ENCODE measurements at places on chromosomes 5 and 9.

GRCh38 chr5:17916446-17916845, 282.2 kb downstream of the TAF11L14 start:
- DNase-seq = no peak

DNA sequence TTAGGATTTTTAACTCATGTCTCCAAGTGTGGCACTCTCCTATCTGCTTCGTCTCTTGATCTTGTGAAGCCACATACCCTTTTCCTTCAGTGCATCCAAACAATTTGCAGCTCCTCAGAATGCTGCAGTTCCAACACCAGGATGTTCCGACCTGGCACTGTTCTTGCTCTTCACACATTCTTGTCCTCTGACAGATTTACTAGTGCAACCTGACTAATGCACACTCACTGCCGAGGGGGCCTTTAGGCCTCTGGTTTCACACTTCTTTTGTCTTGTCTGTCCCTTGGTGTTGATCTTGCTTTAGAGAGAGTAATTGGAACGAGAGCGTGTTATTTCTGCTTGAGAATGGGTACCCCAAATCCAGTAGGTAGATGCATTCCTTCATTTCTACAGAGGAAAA, 15.0 kb downstream of the ARHGAP26 start:
- DNase-seq = no peak

GRCh38 chr9:85884256-85884655, 56.7 kb upstream of the NAA35 start:
- DNase-seq = peak; percentile 0

GRCh38 chr9:134795446-134795845, 85.2 kb upstream of the FCN2 start:
- no peak for DNase-seq

DNA sequence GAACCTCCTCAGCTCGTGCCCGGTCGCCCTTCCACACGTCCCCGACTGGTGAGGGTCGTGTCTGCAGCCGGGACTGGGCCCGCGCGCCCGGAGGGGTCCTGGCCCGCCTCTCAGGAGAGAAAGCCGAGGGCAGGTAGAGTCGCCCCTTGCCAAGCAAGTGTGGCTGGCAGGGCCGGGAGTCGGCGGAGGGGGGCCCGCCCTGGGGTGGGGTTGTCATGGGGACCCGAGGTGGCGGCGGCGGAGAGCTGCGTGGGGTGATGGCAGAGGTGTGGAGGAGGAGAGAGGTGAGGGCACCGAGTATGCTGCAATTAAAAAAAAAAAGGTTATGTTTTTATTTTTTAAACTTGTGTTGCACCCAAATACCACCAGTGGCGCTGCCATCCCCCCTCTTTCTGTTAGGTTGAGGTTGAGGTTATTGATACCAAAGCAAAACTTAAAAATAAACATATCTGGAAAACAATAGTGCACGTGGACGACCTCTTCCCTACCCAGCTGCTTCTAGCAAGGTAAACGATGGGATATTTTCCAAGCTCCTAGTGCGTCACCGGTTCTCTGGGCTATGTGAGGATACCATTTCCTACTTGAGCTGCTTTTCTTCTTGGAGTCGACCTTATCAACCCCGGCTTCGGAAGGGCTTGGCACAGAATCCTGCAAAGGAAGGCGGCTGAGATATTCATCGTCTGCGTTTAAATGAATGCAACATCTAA, 660 bp downstream of the SCAMP1 start:
- DNase-seq = no peak

DNA sequence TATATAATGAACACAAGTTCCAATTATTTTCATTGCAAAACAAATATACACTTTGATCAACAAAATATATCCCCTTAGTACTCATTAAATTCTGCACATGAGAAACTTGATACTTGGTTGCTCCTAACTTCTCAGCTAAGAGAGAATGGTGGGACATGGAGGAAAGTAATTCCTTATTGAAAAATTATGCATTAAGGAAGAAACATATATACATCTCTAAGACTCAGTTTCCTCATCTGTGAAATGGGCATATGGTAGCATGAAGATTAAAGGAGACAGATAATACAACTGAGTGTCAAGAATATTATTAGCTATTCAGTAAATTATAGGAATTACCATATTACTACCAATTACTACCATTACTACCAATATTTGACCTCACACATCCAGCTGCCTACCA, 85.8 kb downstream of the CRB2 start:
- no peak for DNase-seq

DNA sequence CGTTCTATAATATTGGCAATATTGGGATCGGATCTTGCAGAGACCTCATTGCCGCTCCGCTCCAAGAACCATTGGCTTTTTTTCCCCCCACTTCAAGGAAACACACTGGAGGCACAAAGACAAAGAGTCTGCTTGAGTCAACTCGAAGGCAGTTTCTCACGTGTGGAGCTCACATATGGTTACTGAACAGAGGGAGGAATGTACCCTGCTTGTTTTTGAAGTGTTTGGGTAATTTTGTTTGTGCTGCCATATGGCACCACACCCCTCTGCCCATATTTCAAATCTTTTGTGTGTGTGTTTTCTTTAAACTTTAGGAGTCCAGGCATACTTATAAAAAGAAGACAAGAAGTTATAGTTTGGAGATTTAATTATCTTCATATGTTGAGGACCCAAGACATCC, 595.9 kb downstream of the DTWD2 start:
- DNase-seq = no peak

- no peak for DNase-seq
These were observed 117.9 kb upstream of the DAB2 start for GRCh38 chr5:39542511-39543285.

DNA sequence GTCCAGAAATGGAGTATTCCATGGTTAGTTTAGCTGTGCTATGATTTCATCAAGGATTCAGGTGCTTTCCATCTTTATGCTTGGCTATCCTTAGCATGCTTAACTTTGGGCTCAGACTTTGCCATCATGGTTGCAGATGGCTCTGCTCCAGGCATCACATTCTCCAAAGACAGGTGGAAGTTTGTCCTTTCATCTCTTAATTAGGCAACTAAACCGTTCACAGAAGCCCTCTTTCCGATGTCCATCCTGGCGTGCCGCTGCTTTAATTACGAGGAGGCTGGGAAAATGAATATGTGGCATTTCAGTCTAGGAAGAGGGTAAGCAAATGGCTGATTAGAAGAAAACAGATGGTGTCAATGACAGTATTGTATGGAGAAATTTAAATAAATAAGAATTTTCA, 24.5 kb upstream of the APC start:
- no peak for DNase-seq

DNA sequence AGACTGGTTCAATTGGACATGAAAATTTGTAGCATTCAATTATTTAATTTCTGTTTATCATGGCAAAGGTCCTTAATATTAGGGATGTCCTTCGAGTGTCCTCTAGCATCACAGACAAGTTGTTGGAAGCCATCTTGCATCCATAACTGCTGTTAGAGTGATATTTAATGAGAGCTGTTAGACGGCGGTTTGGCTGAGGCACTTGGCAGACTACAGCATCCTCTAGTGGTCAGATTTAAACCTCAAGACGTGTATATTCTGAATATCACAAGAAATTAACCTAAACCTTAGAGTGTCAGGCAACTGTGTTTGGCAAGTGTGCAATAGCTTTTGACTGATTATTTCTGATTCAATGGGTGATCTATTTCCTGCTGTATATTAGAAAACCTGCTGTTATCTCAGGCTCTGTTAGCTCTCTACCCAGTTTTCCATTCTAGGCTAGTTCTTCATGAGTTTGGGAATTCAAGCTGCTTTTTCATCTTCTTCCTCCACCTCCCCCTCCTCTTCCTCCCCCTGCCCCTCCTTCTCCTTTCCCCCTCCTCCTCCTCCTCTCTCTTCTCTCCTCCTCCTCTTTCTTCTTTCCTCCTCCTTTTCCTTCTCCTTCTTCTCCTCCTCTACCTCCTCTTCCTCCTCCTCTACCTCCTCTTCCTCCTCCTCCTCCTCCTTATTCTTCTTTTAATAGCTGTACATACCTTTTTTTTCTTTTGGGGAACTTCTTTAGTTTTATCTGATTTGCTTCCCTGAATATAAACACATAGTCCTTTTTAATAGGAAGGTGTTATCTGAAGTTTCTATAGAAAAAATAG, 8.6 kb downstream of the SPINK1 start:
- peak; percentile 38 for DNase-seq

GRCh38 chr9:71941998-71942567, 30.6 kb downstream of the C9orf85 start:
- DNase-seq = no peak

GRCh38 chr9:106077731-106078130, 383.4 kb downstream of the TMEM38B start:
- DNase-seq = no peak

DNA sequence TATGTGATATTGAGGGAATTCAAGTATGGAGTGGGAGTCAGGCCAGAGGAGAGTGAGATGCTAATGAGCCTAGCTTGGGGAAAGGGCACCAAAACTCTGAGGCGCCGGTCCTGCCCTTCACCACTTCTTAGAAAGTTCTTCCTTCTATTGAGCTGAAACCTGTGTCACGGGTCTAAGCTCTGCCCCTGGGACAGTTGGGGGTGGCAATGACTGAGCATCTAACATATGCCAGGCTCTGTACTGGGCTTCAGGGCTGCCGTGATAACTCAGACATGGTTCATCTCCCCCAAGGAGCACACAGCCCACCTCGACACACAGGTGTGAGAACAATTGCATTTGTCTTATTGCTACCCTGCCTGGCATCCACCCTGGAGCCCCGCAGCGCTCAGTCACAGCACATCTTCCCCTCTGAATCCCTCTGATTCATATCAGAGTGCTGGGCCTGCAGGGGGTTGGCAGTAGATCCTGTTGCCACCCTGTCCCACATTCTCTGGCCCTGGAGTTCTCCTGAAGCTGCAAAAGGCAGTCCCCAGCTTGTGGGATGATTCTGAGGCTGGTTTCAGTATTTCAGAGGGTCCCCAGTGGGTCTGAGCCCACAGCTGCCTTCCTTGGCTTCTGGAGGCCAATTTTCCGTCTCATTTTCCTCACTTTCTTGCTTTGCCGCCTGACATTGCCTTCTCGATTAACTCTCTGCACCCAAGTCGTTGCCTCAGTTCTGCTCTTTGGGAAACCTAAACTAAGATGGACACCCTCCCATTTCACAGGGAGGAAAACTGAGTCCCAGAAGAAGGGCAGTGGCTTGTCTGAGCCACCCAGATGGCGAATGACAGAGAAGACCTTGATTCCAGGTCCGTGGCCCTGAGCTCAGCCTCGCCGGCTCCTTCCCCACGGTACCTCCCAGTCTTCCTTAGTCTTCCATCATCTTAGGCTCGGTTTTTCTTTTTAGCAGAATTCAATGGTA, 42.5 kb downstream of the ALG2 start:
- DNase-seq = no peak

- no peak for DNase-seq
These were observed 2.2 kb downstream of the ST6GALNAC6 start for GRCh38 chr9:127897193-127897692.

DNA sequence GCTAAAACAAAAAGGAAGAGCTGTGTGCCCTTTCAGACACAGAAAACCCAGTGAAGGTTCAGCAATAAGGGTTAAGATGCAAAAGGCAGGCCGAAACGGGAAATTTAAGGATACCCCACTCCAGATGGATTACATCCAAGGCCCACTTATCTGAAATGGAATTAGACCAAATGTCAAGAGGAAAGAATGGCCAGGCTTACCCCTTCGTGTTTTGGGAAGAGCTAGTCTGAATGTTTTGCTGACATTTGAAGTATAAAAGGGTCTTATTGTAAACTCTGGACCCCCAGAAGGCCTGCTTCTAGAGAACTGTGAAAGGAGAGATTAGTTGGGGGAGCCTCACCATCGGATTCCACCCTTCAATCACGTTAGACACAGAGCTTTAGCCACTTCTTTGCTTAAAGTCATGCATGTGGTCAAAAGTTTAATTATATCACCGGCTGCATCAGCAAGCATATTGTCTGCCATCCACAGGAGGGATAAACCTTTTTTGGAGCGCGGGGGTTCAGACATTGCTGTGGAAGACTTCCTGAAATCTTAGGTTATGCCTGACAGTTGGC, 93.3 kb downstream of the EFNA5 start:
- DNase-seq = no peak

DNA sequence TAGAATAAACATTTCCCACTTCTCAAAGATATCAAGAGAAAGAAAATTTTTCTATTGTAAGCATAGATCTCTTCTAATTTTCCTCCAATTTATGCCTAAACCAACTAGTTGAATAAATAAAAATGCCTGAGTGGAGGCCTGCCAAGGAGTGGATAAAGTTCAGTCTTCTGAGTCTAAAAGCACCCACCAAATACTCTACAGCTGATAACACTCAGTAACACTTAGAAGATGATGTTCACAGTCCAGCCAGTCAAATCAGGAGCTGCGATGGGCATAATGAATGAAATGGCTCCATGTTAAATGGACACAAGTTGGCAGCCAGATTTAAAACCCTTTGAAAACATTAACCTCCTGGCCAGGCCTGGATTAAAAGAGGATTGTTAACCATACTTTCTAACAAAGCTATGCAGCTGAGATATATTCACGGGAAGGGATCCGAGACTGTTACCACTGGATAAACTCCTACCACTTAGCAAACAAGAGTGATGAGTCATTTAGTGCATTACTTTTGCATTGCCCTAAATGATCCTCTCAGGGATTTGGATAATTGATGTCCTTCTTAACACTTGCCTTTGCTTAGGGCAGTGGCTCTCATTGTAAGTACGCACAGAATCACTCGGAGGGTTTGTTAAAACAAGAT, 63.7 kb upstream of the CCDC112 start:
- no peak for DNase-seq

DNA sequence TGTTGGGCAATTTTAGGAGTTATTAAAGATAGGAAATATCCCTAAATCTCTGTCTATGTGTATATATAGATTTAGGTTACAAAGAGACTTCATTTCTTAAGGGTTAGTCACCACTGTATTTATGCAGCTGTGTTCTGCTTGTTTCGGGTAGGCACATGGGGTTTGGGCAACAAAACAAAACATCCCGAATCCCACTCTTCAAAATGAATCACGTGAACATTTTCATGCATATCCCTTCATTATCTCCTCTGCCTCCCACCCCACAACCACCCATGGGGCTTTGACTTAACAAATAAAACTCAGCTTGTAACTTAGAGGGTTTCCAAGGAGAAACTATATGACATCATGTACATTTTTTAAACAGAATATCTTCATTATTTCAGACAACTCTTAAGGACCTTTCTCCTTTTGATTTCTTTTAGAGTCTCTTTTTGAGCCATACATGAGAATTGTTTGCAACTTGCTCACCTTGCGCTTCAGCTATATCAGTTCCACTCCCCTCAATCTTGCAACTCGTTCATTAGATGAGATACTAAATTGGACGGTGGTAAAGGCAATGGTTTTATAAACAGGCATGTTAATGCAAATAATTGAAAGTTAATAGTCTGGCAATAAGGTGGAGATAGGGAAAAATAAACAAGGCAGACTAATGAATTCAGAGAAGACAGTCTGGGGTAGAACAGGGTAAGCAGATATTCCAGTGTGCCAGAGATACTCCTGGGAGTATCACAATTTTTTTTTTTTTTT, 136.7 kb downstream of the CD180 start:
- DNase-seq = no peak
